Fibroblast of villous mesenchyme (primary cell): ENCODE measurements at places on chromosomes 16 and 17. TPM values are rescaled to one million over a fixed set of nuclear protein-coding genes. Genes with fewer than 3 reads are reported as not detected.

Gene CMTM2
- not detected in 2 replicates for total RNA-seq

Gene TEX14
- total RNA-seq: under 0.01 and 0.43 TPM in 2 replicates

Gene FBXO39
- under 0.01 and 0.32 TPM in 2 replicates for total RNA-seq

Gene KRT28
- total RNA-seq: not detected in 2 replicates

Gene KRTAP9-2
- not detected in 2 replicates for total RNA-seq

Gene FLCN
- total RNA-seq: 64.3 and 74.1 TPM in 2 replicates

Gene KRT9
- total RNA-seq: not detected in 2 replicates

Gene AXIN1
- 14.5 and 16.4 TPM in 2 replicates for total RNA-seq

Gene KRT33B
- total RNA-seq: under 0.01 and 0.32 TPM in 2 replicates
